ENCODE measurements at places on chromosomes 12 and 14.

DNA sequence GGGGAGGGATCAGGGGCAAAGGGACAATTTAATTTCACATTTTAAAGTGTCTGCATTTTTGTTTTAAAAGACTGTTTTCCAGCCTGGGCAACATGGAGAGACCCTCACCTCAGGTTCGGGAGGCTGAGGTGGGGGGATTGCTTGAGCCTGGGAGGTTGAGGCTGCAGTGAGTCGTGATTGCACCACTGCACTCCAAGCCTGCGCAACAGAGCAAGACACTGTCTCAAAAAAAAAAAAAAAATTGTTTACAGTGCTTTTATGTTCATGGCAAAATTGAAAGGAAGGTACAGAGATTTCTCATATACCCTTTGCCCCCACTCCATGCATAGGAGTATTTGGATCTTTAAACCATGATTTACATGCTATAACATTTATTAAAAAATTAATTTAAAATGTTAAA lies 16.4 kb upstream of the HVCN1 start:
- no peak for DNase-seq

DNA sequence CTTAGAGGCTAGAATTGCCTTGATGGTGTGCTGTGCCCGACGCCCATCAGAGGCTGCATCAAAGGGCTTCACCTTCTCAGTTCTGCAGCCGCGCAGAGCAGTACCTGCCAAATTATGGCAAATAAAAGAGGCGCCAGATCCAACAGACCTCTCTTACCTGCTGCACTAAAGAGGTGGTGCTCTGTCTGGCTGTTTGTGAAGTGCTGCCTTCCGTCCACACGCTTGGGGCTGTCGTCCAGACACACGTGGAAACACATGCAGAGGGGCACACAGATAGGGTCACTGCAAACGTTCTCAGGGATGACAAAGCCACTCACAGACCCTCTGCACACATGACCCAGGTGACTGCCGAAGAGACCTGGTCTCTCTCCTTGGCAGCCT lies 617.5 kb downstream of the VRK1 start:
- no peak for DNase-seq

DNA sequence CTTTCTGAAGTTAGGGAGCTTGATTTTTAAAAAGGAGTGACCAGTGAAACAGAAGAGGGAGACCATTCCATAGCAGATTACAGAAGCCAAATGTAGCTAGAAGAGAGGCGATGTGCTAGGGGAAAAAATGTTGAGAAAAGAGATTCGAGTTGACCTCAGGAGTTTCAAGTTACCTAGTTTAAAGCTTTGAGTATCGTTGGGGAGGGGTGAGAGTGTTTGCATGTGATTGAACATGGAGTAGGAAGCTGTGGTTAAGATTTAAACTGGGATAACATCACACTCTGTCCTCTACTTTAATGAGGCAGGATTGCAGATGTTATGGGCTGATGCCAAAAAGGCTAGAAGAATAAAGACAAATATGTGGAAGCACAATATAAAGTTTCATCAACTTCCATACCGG lies 3.7 kb downstream of the LETMD1 start:
- DNase-seq, result no peak

GRCh38 chr14:94614802-94615201 lies 2.6 kb downstream of the SERPINA3 start:
- no peak for DNase-seq

GRCh38 chr12:109719123-109720022 lies 5.7 kb downstream of the FAM222A start:
- no peak for DNase-seq

- no peak for DNase-seq
Observed at GRCh38 chr12:131962069-131962468, 12.3 kb downstream of the EP400 start.

GRCh38 chr12:109763201-109763841 lies 49.7 kb downstream of the FAM222A start:
- DNase-seq, result no peak

- peak; percentile 96 for DNase-seq
Observed at GRCh38 chr12:6613776-6614512, 6.8 kb upstream of the CHD4 start.

DNA sequence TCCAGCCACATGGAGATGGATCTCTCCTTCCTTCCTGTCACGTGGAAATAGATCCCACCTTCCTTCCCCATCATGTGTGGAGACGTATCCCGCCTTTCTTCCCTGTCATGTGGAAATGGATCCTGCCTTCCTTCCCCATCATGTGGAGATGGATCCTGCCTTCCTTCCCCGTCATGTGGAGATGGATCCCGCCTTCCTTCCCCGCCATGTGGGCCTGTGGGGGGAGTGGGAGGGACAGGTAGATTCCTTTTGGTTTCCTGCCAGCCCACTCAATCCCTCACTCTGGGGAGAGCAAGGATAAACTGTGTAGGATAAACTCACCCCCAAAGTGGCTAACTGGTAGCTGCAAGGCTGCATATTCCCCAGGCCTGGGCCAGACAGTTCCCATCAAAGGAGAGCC lies 31.7 kb upstream of the TDRD9 start:
- DNase-seq, result no peak

- peak; percentile 85 for DNase-seq
Observed at GRCh38 chr14:102262929-102263462, 42.0 kb downstream of the MOK start.

Data from NCI-H2227 treated with DMSO at 0.1 percent for 48 hours (cell line).